ENCODE measurements at places on chromosomes 16 and 17.

DNA sequence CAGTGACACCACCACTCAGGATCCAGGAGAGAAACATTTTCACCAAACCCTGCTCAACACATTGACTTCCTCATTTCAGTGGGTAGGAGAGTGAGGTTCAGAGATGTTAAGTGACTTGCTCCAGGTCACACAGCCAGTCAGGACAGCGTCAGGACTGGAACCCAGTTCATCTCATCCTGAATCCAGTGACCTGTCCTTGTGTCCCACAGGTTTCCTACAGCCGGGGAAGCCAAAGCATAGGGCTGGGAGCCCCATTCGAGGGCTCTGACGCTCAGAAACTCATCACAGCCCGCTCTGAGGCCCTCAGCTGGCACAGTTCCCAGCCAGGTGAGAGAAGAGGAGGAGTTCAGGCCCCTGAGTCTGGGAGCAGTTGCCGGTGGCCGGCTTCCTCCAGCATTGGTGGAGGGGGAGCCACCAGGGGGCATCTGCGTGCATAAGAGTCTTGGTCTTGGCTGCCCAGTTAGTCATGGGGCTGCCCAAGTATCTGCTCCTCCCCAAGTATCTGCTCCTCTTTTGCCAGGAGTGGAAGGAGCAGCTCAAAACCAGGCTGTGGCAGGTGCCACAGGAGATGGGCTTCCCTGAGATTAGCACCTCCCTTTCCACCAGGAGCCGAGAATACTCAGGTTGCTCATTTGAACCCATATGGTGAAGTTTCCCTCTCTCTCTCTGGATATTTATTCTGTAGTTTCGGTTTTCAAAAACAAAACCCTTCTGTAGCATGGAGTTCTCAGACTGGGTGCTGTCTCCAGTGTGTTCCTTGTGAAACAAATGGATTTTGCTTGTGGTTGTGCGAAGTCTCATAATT lies 56.0 kb downstream of the TNFRSF13B start:
- no peak for DNase-seq

GRCh38 chr16:17460890-17461289 lies 9.9 kb downstream of the XYLT1 start:
- no peak for DNase-seq

DNA sequence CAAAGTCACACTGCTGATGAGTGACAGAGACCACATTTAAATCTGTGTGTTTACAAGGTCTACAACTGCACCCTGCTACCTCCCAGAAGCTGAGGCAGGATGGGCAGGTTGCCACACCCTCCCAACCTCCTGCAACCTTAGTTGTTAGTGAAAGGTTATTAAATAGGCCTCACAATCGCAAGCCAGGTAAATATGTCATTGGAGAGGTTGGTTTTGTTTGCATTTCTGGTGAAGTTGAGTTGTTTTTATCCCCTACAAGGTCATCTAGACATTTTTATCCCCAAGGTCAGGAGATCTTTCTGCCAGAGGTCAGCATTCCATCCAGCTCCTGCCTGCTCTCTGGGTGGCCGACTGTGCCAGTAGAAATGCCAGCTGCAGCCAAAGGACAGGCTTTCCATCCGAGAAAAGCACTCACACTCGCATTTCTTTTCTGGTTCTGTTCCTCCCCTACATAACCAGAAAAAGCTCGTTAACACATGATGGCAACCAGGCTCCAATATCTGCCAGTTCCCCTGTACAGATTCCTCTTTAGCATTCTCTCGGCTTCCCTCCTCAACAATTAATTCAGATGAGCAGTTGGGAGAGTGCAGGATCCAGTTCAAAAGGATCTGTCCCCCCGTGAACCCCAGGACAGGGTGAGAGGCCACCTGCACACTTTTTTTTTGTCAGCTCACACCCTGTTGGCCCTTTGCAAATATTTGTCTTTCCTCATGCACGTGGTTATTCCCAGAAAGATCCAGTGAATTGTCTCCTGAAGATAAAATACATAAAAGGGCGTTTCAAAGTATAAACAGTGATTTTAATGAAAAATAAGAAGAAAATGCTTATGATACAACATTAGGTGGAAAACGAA lies 562.8 kb downstream of the MAF start:
- no peak for DNase-seq

DNA sequence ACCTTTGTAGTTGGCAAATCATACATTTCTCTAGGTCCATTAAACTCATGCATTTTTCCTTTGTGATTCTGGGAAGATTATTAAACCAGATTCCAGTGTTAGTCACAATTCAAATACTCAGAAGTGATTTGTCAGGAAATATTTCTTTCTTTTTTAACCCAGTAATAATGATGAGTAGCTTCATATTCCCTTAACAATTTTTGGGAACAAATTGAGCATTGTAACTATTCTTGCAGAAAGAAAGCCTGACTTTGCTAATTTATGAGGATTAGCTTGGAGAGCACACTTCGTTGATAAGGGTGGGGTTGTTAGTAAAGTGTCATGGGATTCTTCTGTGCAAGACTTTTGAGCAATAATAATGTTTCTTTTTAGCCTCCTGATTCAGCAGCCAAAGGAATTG lies 18.7 kb upstream of the KRT24 start:
- DNase-seq, result no peak

DNA sequence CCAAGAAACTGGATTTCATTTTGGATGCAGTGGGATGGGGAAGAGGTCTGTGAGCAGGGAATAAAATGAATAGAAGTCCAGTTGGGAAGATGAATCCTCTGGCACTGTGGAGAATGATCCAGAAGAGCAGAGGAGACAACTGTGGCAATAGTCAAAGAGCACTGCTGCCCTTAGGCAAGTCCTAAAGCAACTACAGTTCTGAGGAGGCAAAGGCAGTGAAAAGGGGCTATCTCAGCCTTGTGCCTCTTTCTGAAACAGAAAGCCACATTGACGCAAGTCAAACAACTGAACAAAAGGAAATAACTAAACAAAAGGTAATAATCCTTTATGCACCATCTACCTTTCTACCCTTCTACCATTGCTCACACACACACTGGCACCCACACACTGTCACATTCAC lies 238.0 kb upstream of the AXIN2 start:
- DNase-seq, result no peak

DNA sequence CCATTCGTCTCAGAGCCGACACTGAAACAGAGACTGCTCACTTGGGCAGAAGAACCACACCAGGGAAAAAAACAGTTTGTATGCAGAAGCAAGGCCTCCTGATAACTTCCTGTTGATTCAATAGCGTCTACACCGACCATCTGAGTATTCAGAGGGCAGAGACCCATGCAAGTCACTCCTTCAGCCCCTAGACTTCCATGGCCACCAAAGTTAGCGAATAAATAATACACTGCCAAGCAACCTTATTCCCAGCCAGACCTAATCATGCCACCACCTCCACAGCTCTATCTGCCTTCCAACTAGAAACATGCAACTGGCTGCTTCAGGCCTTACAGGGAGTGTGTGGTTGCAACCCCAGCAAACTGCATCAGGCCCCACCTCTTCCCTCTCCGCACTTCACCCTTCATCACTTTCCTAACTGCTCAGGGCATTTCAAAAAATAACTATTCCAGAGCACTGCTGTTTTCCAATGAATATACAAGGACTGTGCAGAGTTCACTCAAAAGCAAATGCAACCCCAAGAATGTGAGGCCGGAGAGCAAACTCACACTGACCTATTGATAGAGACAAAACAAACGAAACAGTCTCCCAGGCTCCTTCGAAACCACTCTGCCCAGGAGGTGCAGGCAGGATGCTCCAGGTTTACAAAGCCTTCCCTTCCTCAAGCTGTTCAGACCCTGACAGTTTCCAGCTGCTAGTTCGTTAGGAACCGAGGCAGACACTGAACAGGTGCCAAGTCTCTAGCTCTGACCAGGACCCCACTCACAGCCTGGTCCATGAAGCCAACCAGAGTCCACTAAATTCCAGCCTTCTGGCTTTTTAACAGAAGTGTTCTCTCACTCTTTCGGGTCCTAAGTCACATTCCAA lies 3.6 kb downstream of the USP7 start:
- DNase-seq, result no peak

GRCh38 chr16:58026705-58027160 lies 1.2 kb downstream of the MMP15 start:
- DNase-seq, result no peak

DNA sequence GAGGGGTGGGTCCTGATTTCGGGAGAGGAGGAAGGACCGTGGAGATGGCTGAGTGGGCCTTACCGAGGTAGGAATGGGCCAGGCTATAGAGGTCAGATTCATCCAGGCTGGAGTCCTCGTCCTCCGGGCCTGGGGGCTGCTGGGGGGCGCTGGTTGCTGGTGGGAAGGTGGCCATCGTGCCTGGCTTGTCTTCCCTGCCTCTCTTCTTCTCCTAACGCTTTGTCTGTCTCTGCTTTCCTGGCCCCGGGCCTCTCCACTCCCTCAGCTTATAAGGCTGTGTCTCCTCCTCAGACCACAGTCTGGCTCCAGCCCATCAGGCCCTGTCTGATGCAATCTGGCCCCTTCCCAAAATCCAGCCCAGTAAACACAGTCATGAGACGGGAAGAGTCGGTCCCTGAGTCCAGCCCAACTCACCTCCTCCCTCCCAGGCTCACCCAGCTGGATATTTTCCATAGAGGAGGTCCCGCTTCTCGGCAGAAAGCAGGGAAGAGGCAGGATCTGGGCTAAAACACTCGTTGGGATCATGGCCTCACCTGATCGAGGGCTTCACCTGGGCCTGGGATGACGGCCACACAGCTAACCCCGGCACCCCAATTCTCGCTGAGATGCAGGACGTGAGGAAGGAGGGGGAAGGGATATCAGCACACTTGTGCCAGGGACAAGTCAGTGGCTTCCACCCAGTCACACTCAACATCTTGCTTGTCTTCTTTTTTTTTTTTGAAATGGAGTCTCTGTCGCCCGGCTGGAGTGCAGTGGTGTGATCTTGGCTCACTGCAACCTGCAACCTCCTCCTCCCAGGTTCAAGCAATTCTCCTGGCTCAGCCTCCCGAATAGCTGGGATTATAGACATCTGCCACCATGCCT lies at the start of gene NUPR1:
NUPR1 (minus strand) TSS at position 242 of the 864 bp plus-strand sequence; CDS start at position 175, 67 bp downstream.
- DNase-seq, result no peak

GRCh38 chr16:80816356-80816755 lies 12.0 kb upstream of the CDYL2 start:
- no peak for DNase-seq

- no peak for DNase-seq
Observed at GRCh38 chr16:4239020-4239419, 2.9 kb downstream of the SRL start.
